ENCODE measurements at places on chromosomes 6 and 20.
A peak's percentile ranks its signal among the peaks of the same experiment; 100 is the strongest.

DNA sequence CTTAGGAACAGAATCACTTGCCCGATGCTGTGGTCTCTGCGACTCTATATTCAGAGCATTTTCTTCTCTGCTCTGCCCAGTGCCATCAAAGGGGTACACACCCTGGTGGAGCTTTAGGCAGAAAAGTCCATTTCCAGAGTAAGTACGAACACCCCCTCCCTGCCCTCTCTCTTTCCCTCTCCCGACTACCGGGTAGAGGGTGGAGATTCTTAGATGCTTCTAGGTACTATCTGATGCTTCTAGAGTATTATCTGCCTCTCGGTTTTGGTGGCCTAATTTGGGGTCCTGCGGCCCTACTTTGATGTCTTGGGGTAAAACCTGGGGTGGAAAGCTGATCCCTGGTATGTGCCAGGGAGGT, 245.4 kb upstream of the SOX4 start:
- DNase-seq, result no peak

DNA sequence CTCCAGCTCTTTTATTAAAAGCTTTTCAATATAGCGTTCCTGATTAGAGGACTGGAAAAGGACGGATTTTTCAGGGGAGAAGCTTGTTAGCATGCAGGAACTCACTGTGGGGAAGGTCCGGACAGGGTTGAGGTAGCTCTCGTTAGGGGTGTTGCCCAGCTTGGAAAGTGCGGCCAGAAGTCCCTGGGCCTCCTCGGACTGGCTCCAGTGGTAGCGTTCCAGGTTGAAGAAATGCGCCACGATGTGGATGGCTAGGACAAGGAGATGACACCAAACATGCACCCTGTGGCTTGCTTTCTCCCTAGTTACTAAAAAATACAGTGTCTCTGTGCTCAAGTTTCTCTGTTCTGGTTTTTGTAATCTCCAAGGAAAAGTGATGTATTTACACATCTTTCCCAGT, 12.5 kb downstream of the NOX3 start:
- no peak for DNase-seq

- DNase-seq, result peak; percentile 81
Measured at GRCh38 chr6:111973118-111973761, 80.7 kb upstream of the CCN6 start.

DNA sequence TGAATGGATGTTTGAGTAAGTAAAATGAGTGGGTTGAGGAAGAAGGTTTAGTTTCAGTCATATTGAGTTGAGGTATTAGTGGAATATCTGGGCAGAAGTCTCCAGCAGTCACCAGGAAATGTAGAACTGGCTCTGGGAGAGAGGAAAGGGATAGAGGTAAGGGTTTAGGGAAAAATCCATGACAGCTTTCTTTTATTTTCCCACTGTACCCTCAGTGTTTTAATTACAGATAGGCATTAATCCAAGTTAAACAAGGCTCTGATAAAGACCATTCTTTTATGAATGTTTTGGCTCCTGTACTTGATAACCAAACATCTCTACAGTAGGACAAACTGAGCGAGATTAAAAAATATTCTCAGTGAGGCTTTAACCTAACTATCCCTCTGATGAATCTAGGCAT, 318.4 kb upstream of the SYNCRIP start:
- DNase-seq, result no peak

DNA sequence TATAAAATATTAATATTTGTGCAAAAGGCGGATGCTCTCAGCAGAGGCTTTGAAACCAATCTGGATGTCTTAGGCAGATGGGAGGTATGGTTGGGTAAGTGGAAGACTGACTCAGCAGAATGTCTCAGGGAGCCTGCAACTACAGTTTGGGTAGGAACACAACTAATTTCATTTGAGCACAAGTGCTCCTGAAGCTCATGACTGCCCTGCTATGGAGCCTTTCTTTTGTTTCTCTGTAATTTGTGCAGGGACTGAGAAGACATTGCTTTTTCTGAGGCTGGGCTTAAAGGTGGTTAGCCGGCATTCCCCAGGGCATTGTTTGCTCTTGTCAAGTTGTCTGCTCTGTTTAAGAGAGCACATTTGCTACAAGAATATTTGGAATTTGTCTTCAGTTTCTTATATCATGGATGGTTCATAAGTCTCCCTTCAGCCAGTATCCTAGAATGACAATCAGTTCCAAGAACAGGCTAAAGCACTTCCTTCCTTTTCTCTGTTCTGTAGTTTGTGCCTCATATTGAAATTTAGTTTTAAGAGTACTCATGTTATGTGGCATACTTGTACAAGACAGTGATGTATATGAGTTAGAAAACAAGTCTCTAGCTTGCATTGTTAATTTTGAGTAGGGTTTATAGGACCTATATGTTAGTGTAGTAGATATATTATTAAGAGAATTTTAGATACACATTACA, 208.3 kb downstream of the ZFAND3 start:
- no peak for DNase-seq

- DNase-seq, result no peak
Measured at GRCh38 chr6:53761036-53761435, 33.8 kb upstream of the LRRC1 start.

GRCh38 chr20:63750807-63751470, 11.4 kb downstream of the SLC2A4RG start:
- no peak for DNase-seq

DNA sequence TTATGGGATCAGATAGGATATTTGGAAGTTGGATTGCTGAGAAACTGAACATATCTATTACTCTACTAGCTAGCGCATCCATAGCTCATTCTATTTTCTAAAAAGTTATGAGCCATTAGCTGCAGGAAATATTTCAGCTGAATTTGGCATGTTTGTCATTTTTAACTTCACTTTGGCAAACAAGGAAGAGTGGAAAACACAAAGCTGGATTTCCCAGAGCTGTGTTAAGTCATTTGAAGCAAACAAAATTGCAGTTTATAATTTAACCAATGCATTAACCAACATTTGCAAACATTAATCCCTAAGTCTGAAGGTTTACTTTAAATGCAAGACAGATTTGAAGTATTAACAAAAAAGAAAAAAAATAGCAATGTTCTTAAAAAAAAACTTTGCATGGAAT, 1.2 kb downstream of the ALDH8A1 start:
- no peak for DNase-seq
